ENCODE measurements at places on chromosomes 7 and 10. TPM values are rescaled to one million over a fixed set of nuclear protein-coding genes. Genes with fewer than 3 reads are reported as not detected.

PLAU gene
- 161 TPM for total RNA-seq

HOXA4 gene
- 2.7 TPM for total RNA-seq

OPALIN gene
- not detected for total RNA-seq

TNRC18 gene
- total RNA-seq, result 45.4 TPM

CFAP43 gene
- total RNA-seq, result 0.17 TPM

AGR2 gene
- total RNA-seq, result 161 TPM

UPK3BL1 gene
- 8.6 TPM for total RNA-seq

AKR1B15 gene
- total RNA-seq, result 39.2 TPM

SLC26A5 gene
- total RNA-seq, result not detected

OPN4 gene
- not detected for total RNA-seq

NME8 gene
- not detected for total RNA-seq

SYNPO2L gene
- not detected for total RNA-seq

PIK3AP1 gene
- 0.36 TPM for total RNA-seq

ZCWPW1 gene
- total RNA-seq, result 1.7 TPM

SGCE gene
- 50.4 TPM for total RNA-seq

Data from A549 treated with CpdA at 1 μM for 4 hours (cell line).